Upper lobe of left lung (tissue), 6 donors: ENCODE measurements at places on chromosomes 2 and 18. TPM values are rescaled to one million over a fixed set of nuclear protein-coding genes. Genes with fewer than 3 reads are reported as not detected.

GRCh38 chr2:23589220-23589647 lies 204.3 kb downstream of the KLHL29 start:
- DNase-seq: no peak

DNA sequence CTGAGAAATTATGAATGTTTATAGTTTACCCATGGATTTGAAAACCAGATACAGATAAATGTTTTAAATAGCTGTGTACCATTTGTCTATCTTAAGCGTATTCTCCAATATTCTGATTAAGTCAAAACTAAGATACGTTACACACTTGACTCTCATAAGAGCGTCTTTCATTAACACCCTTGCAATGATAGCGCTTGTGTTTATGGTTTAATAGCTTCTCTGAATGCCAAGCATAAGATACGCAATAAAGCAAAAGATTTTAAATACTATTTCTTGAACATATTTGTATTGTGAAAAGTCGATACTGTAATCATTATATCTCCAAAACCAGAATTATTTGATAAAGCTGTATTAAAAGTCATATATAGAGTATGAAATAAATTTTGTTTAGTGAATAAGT lies 3.0 kb downstream of the CALCRL start:
- DNase-seq: no peak

- no peak for DNase-seq
Measured at GRCh38 chr2:88967844-88968243, 276.4 kb downstream of the RPIA start.

DNA sequence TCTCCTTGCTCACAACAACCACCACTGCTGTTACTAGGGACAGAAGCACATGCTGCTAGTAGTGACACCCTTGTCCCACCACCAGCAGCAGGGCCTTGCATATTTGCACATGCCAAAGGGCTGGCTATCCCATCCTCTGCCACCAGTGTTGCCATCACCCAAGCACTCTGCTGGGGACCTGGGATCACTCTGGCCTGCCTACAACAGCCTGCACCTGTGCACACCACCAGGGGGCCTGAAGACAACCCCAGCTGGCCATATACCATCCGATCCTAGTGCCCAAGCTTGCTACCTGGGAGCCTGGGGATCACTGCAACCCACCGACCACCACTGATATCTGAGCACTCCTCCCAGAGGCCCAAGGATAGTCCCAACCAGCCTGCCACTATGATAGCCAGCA lies 99.9 kb upstream of the FANCL start:
- no peak for DNase-seq

DNA sequence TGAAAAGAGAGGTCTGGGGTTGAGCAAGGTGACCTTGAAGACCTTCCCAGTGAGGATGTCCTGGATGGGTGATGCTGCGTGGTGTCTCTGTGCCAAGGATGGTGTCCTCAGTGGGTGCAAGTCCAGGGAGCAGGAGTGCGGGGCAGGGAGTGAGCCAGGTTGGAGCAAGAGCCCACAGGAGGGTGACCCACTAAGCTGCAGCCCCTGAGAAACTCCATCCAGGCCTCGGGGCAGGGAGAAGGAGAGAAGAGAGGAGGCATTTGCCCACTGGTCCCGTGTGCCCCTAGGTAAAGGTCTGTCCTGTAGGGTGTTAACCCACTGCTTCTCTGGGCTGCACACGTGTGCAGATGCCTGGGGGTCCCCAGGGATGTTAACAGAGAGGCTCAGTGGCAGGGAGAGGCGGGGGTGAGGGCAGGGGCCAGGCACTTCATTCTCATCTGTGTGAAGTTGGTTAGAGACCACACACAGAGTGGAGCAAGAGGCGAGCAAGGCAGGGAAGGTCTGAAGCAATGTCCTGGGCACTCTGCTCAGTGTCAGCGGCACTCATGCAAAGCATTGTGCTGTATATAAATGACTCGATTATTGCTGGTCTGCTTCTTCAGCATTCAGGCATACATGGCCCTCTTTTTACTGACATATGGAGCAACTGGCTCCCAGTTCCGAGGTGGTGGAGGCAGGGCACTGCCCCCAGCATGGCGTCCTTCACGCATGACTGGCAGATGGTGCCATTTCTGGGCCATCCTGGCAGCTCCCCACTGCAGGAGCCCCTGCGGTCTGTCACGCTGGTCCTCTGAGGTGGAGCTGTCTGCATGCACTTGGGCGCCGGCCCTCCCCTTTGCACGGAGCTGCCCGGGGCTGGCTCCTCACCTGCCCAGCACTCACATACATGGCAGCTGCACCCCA lies 117.2 kb upstream of the HS6ST1 start:
- no peak for DNase-seq

GRCh38 chr2:239678186-239678490 lies 277.3 kb upstream of the HDAC4 start:
- no peak for DNase-seq

GRCh38 chr2:180742801-180743200 lies 237.6 kb upstream of the UBE2E3 start:
- DNase-seq: no peak

- no peak for DNase-seq
Measured at GRCh38 chr18:53735526-53735925, 488.9 kb downstream of the MBD2 start.

DNA sequence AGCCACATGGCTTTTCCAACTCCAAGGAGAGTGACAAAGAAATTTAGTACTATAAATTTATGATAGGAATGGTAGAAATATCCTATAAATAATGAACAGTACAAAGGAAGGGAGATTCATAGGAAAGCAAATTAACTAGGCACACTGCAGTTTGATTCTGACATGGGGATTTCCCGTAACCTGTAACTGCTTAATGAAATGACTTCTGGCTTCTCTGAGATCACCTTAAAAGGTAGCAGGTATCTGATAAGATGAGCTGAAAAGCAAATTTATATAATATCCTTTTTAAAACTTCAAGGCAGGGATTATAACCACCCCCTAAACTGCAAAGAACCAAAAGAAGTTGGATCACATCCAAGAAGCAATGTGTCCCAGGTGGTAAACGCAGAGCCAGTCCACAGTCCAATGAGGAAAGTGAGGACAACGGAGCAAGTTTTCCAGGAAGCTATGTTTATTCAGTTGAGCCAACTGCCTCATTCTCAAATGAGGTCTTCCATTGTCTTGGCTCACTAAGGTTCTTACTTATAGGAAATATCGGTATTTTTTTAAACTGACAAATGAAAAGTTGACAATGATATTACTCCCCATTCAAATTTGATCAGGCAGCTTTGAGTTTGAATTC lies 43.0 kb downstream of the WIPF1 start:
- no peak for DNase-seq

GRCh38 chr18:1751249-1751648 lies 820.1 kb downstream of the METTL4 start:
- no peak for DNase-seq

- no peak for DNase-seq
Measured at GRCh38 chr2:12809526-12809925, 92.8 kb downstream of the TRIB2 start.

- DNase-seq: peak; percentile 31
Measured at GRCh38 chr2:5932556-5933469, 240.6 kb downstream of the SOX11 start.

DNA sequence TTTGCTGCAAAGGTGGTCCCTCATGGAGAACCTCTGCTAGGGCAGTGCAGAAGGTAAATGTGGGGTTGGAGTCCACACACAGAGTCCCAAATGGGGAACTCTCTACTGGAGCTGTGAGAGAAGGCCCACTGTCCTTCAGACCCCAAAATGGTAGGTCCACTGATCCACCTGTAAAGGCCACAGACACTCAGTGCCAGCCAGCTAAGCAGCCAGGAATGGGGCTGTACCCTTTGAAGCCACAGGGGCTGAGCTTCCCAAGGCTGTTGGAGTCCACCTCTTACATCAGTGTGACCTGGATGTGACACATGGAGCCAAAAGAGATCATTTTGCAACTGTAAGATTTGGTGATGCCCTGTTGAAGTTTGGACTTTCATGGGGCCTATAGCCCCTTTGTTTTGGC lies 252.4 kb upstream of the GULP1 start:
- no peak for DNase-seq

DNA sequence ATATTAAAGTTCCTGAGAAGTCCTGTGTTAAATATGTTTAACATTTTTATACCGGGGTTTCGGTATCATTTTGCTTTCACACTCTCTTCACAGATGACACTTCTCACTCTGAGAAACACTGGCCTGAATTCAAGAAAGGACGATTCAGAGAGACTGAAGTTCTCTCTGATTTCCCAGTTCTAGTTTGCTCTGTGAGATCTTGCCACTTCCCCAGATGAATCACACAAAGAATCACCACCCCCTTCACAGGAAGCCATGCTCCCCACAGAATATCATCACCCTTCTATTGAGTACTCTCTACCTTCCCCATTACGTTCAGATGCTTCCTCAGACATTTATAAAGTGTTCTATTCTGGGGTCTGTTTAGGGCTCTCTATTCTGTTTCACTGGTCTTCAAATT lies 16.1 kb upstream of the CD207 start:
- no peak for DNase-seq

DNA sequence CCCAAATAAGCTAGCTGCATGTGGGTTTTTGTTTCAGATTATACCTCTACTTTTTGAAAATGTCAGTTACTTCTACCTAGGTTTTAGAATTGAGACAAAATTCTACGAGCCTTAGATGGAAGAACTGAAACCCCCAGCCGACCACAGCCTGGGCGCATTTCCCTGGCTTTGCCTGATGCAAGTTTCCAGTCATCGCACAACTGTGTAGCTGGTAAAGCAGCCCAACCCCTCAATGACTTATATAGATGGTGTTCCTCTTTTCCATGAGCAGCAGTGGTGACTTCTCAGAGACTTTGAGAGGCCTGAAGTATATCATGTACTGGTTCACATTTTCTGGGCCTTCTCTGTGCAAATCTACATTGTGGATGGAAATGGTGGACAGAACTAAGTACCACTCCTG lies 515.4 kb upstream of the RAB6C start:
- no peak for DNase-seq

Gene CYS1
- 3.6 TPM for total RNA-seq

Gene STK36
- total RNA-seq: 23.8 TPM

Gene ASXL3
- total RNA-seq: 1.4 TPM

Gene MSTN
- 0.13 TPM for total RNA-seq

Gene IL18R1
- 14.5 TPM for total RNA-seq

Gene TTL
- 45.4 TPM for total RNA-seq

Gene UBR3
- total RNA-seq: 41.4 TPM

Gene GMPPA
- 23.1 TPM for total RNA-seq

Gene DYNAP
- not detected for total RNA-seq

Gene XDH
- 0.30 TPM for total RNA-seq

Gene HOXD13
- not detected for total RNA-seq

Gene PPP1R1C
- total RNA-seq: not detected

Gene TUBA4B
- 6.3 TPM for total RNA-seq

Gene BAZ2B
- 74.6 TPM for total RNA-seq

Gene MAP3K2
- total RNA-seq: 79.2 TPM

Gene OR6B3
- not detected for total RNA-seq

Gene RGPD4
- total RNA-seq: not detected

Gene SERPINB12
- total RNA-seq: not detected

Gene GNAL
- total RNA-seq: 4.6 TPM

Gene TUBA3E
- total RNA-seq: not detected
